Cortex of kidney (tissue), 1 donor: ENCODE measurements at places on chromosomes 2 and 18.

DNA sequence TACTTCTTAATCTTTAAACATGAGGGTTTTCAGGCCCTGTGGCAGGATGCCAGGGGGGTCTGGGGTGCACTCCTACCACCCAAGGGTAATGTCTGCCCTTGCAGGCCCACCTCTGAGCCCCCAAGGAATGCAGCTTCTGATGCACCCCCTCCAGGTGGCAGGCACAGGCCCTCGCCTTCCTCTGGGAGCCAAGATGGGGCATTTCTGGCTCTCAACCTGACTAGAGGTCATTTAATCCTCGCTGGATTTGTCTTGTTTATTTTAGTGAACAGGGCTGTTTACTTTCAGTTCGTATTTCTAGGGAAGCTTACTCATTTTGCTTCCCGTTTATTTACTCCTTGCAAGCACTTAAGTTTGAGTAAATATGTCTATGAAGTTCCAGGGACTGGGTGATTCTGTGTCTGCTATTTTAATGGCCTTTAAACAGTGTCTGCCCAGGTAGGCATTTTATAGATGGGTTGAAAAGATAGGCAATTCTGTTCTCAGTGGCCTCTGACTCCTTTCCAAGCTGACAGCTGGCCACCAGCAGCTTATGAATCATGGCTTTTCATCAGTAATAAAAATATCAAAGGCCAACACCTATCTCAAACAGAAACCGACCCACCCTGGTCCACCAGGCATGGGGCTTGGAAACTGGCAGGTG is 11.1 kb upstream of the DNPEP start:
- DNase-seq = no peak

- DNase-seq = no peak
Observed at GRCh38 chr2:116224610-116225009, 1589.9 kb upstream of the DDX18 start.

DNA sequence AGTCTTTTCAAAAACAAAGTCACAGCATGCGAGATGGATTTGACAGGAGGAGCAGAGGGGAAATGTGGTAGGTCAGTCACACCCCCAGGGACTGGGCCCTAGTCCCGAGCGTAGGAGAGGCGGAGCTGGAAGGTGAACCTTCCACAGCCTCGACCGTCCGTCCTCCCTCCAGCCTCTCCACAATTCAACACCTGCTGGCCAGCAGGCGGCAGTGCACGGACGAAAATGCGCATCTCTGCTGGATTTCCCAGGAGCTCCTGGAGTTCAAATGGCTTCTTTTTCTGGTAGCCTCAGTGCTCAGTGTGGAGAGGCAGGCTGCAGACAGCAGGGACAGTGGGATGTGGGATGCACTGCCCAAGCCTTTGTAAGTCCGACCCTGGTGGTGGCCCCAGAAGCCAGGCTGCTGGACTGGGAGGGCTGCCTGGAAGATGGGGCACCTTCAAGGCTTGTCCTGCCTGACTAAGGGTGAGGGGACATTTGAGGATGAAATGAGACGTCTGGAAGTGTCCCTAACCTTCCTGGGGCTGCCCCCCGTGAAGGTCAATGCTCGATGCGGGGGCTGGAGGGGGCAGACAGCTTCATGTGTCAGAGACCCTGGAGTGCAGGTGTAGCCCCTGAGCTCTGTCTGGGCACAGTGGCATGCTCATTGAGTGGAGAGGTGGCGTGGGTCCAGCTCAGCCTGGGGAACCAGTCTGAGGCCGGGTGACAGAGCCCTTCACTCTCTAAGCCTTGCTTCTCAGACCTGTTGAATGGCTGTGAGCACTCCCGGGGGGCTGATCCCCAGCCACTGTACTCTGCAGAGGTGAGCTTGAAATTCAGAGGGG is 189.5 kb downstream of the TFCP2L1 start:
- DNase-seq = no peak

DNA sequence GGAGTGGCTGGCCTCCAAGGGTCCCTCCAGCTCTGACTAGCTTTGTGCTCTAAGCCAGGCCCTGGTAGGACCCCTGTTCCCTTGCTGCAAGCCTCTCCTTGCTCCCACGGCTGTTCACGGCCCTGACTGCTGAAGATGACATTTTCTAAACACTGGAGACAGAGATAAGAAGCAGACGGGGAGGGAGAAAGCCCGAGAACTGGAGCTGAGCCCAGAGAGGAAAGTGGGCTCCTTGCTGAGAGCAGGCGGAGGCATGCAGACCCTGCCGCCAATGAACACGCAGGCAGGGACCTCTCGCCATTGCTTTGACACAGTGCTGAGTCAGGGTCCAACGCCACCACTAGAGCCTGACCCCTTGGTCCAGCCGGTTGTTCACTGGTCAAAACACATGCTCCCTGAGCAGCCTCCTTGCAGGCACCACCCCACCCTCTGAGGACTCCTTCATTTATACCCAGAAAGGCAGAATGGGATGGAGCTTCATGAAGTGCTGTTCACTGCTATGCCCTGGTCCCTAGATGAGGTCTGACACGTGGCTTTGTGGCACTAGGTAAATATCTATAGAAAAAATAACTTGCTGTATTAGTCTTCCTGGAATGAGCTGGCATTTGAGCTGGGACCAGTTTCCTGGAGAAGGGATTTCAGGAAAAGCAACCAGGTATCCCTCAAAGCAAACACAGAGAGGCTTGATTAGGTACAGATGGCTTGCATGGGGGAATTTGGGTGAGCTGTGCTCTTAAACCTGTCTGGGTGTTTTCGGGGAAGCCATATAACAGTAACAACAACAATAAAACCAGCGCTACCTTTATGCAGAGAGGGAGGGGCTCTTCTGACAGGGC is 65.7 kb downstream of the MCFD2 start:
- no peak for DNase-seq

GRCh38 chr2:241632478-241633325 is 4.3 kb downstream of the THAP4 start:
- no peak for DNase-seq

DNA sequence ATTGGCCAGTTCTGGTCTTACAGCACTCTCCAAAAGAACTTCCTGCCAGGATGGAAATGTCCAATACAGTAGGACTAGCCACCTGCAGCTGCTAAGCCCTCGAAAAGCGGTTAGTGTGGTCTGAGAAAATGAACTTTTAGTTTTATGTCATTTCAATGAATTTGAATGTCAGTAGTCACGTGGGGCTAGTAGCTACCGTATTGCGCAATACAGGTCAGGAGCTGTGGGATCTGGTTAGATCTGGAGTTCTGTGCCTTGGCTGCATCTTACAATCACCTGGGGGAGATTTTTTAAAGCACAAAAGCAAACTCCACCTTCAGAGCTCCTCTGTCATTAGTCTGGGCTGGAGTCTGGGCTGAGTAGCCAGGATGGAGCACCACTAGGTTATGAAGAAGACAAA is 35.9 kb downstream of the C1QL2 start:
- no peak for DNase-seq

DNA sequence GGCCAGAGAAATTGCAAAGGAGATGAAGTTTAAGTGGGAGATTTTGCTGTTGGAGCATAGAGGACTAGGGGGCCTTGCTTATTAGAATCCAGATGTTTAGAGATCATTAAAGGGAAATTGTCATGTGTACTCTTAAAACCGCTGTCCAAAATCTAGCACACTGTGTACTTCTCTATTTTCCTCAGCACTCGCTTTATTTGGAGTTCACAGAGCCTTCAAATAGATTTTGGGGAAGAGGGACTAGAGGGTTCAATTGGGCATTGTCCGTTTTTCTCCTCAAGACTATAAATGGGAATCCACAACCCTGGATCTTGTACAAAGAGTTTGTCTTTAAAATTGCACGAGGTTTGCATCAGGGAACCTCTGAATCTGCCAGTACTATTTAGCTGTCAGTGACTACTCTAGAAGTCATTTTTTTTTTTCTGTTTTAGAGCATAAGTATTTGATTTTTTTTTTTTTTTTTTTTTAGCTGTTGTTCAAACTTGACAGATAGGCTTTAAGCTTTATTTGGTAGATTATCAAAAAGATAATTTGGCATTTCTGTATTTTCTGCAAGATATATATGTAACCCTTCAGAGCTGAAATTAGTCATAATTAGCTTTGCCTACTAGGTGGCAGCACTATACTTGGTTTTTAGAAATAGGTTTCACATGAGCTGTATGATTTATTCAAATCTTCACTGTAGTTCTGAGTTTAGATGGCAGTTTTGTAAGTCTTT is 14.2 kb downstream of the PMS1 start:
- no peak for DNase-seq

GRCh38 chr2:240509667-240510512 is 47.9 kb downstream of the ANKMY1 start:
- no peak for DNase-seq

GRCh38 chr2:210188755-210189154 is 17.5 kb upstream of the KANSL1L start:
- no peak for DNase-seq

- no peak for DNase-seq
Observed at GRCh38 chr18:50301074-50301473, 13.6 kb upstream of the CXXC1 start.

DNA sequence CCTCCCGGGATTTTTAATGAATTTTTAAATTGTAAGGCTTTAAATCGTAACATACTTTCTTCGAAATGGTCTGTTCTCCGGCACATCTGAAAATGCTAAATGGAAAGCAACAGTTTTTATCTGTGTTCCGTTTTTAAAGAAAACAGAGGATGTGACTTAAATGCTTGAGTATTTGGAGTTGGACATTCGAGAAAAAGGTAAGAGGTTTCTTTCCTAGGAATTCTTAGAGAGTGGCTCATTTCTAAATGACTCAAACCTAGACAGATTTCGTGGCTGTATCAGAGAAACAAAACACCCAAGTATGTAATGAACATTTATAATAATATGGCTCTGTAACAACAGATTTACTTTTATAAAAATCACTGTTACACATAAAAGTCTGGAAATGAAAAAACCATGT is 177.6 kb upstream of the CCDC68 start:
- no peak for DNase-seq
